ENCODE measurements at places on chromosomes 5 and 9.

DNA sequence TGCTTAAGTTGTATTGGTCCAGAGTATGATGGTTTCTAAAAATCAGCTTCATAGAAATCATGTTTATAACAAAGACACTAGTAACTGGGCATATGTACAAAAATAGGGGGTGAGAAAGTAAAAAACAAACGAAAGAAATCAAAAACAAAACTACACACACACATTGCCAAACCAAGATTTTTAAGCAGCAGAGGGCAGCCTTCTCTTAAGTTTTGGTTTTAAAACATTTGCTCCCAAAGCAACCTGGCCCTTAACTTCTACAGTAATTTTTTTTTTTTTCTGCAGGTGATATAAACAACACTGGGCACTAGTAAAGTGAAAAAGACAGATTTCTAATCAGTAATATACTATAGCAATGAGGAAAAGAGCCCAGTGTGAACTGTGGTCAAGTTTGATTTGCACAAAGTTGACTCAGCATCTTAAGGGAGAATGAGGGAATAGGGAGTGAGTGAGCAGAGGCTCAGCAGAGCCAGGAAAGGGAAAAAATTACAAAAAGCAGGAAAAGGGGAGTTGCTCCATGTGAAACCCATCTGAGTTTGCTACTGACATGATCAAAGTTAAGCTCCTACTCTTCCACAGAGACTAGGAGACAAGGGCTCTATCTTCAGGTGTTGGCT is 13.4 kb upstream of the GAPT start:
- no peak for DNase-seq

GRCh38 chr5:116301110-116301509 is 216.3 kb downstream of the COMMD10 start:
- no peak for DNase-seq

- DNase-seq: no peak
Measured at GRCh38 chr5:8289779-8290178, 420.8 kb downstream of the MTRR start.

GRCh38 chr5:147393874-147394672 is 115.8 kb downstream of the DPYSL3 start:
- no peak for DNase-seq

GRCh38 chr5:156598964-156599363 is 251.1 kb upstream of the PPP1R2B start:
- DNase-seq: no peak

GRCh38 chr9:120755810-120756434 is 37.3 kb downstream of the FBXW2 start:
- DNase-seq: peak; percentile 25

DNA sequence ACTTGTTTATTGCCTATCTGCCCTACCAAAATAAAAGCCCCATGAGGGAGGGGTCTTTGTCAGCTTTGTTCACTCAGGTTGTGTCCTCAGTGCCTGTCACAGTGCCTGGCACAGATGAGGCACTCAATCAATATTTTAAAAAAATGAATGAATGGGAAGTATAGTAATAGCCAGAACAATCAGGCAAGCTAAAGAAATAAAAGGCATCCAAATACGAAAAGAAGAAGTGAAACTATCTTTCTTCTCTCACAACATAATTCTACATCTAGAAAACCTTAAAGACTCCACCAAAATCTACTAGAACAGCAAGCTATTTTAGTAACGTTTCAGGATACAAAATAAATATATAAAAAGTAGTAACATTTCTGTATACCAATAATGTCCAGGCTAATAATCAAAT is 37.8 kb upstream of the C5orf63 start:
- DNase-seq: no peak

- DNase-seq: no peak
Measured at GRCh38 chr5:67996596-67996995, 219.0 kb upstream of the PIK3R1 start.

- no peak for DNase-seq
Measured at GRCh38 chr9:4739587-4740387, 1.2 kb downstream of the AK3 start.

DNA sequence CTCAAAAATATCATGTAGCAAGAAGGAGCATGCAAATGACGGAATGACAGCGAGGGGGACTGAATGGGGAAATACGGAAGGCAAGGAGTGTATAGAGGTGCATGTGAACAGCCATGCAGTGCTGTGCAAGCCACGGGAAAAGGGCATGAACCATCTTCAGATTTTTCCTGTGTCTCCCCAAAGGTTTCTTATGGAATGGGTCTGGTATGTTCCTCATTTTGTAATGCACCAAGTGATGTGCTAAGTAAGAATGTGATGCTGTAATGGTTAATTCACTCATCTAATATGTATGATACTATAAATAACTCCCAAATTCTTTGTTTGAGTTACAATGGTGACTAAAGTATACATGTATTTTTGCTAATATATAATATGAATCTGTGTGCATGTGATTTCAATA is 99.0 kb upstream of the DAB2 start:
- no peak for DNase-seq
